ENCODE measurements at places on chromosomes 13 and 19.

DNA sequence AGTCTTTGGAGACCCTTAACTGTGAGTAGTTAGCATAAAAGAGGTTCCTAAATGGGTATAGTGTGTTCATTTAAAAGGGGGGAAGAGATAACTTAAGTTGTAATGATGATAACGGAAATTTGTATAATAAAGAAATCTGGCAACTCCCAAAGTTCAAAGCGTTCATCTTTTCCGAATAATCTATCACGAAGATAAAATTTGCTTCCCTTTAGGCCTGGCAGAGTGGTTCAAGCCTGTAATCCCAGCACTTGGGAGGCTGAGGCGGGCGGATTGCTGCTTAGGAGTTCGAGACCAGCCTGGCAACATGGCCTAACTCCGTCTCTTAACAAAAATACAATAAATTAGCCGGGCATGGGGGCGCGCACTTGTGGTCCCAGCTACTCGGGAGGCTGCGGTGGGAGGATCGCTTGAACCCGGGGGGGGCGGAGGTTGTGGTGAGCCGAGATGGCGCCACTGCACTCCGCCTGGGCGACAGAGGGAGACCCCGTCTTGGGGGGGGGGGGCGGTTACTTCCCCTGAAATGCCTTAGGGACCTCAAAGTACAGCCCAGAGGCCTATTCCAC is 934 bp downstream of the N4BP2L2 start:
- DNase-seq: no peak

DNA sequence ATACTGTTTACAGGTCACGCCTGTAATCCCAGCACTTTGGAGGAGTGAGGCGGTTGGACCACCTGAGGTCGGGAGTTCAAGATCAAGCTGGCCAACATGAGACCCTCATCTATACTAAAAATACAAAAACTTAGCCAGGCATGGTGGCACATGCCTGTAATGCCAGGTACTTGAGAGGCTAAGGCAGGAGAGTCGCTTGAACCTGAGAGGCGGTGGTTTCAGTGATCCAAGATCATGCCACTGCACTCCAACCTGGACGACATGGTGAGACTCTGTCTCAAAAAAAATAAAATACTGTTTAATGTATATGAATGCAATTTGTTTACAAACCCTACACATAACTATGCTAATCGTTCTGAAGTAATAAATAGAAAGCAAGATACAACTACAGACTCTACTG is 102.4 kb downstream of the ZNF486 start:
- DNase-seq: no peak

GRCh38 chr13:99955747-99956472 is 15.7 kb downstream of the ZIC5 start:
- DNase-seq: no peak

DNA sequence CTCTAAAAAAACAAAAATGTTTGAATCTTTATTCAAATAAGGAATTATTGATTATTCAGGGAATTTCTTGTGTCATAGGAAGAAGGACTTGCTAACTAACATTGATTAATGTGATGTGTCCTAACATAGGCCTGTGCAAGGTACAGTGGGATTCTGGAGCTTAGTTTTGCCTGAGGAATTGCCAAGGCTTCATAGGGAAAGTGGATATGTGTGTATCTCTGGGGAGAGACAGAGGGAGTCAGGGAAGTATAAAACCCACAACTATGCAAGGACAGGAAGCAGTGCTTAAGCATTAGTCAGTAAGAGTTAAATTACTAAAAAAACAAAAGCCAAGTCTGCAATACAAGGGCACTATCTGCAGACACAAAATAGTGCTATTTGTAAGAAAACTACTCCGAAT is 59.6 kb downstream of the WDFY2 start:
- DNase-seq: no peak

DNA sequence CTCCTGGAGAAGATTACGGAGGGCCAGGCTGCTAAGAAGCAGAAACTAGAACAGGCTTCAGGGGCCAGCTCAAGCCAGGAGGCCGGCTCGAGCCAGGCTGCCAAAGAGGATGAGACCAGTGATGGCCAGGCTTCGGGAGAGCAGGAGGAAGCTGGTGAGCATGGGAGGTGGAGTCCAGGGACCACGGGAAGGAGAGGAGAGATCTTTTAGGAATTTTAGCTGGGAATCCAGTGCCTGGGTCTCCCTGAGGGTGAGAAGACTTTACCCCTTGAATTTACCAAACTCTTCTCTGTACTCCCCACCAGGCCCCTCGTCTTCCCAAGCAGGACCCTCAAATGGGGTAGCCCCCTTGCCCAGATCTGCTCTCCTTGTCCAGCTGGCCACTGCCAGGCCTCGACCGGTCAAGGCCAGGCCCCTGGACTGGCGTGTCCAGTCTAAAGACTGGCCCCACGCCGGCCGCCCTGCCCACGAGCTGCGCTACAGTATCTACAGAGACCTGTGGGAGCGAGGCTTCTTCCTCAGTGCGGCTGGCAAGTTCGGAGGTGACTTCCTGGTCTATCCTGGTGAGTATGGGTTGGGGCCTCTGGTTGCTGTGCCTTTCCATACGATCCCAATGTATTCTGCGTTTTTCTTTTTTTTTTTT is 824 bp downstream of the TSEN34 start:
- DNase-seq: no peak

GRCh38 chr13:75505327-75505726 is 23.4 kb upstream of the TBC1D4 start:
- DNase-seq: no peak

- no peak for DNase-seq
Measured at GRCh38 chr13:21753117-21753729, 82.3 kb downstream of the FGF9 start.

DNA sequence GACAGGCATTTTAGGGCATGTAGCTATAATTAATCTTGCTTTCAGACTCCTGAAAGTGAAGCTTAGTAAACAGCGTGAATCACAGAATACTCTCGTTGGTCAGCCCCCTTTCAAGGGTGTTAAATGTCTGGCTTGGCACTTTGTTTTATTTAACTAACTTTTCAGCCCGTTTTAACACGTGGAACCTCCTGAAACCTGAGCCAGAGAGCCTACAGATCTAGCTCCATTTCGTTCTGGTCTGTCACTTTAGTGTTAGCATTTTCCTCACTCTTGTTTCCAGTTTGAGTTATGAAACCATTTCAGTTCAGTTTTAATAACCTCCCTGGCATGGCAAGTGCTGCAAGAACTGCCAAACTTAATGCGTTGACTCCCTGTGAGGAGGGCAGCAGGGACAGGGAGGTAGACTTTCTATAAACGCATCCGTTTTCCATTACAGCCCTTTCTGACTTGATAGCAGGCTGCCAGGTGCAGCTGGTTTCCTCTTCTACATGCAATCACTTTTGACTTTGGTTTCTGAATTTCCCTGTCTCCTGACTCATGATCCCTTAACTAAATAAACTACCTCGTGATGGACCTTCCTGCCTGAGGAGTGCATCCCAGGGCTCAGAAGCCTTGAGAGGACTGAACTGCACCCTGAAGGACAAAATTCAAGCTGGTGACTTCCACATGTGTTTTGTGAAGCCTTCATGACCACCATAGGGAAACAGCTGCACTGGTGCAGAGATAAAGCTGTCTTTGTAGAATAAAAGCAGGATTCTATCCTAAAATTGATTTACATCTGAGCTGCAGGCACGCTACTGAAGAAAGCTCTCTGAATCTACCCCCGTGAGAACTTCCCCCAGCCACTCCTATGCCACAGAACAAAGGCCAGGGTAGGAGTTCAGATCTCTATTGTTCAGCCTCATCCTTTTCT is 192.6 kb downstream of the DLEU7 start:
- no peak for DNase-seq

DNA sequence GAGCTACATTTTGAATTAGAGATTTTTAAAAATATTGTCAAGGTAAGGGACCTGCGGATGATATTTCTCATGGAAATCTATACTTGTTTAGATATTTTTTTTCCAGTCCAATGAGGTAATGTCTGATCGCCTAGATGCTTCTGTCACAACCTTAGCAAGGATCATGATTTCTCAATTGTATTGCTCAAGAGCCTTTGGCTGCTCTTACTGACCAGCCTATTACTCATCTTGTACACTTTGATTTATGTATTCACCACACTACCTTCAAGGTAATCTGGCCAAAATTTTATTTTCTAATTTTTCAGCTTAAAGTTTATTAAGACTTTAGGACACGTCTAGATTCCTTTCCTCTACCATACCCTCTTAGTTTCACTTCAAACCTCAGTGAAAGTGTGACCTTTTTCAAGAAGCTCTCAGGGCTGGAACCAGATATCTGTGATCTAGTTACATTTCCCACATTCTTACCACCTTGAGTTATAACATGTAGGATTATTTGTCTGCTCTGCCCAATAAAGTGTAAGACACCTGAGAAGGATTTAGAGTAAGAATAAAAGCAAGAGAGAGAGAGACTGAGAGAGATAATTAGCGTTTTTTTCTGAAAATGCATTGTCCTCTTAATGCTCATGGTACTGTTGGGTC is 197.1 kb downstream of the ITGBL1 start:
- DNase-seq: no peak

- DNase-seq: no peak
Measured at GRCh38 chr19:39492788-39493187, 6.0 kb upstream of the DLL3 start.

GRCh38 chr19:843836-844545 is 3.2 kb downstream of the PRTN3 start:
- no peak for DNase-seq

GRCh38 chr13:35499676-35500075 is 23.2 kb upstream of the MAB21L1 start:
- DNase-seq: no peak

- no peak for DNase-seq
Measured at GRCh38 chr13:46909042-46909441, 12.2 kb upstream of the HTR2A start.

DNA sequence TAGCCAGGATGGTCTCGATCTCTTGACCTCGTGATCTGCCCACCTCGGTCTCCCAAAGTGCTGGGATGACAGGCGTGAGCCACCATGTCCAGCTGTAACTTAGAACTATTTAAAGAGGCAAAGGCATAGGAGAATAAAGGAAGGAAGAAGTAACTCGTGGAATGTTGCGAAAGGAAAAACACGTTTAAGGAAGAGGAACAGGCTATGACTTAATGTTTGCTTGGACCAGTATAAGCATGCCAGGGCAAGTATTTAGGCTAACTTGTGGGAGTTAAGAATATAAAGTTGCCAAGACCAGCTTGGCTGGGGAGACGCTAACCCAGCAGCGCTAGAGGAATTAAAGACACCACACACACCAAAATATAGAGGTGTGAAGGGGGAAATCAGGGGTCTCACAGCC is 33.5 kb downstream of the ZNF844 start:
- DNase-seq: no peak

GRCh38 chr13:40127476-40127875 is 472.0 kb downstream of the COG6 start:
- no peak for DNase-seq

- no peak for DNase-seq
Measured at GRCh38 chr13:112229445-112229844, 146.7 kb upstream of the SPACA7 start.

GRCh38 chr13:43348397-43348796 is 325.0 kb downstream of the DNAJC15 start:
- DNase-seq: no peak

GRCh38 chr19:29886586-29886985 is 55.5 kb upstream of the URI1 start:
- DNase-seq: no peak

GRCh38 chr13:67204764-67205163 is 25.4 kb downstream of the PCDH9 start:
- DNase-seq: no peak

- no peak for DNase-seq
Measured at GRCh38 chr19:3369337-3370213, 3.2 kb downstream of the NFIC start.

DNA sequence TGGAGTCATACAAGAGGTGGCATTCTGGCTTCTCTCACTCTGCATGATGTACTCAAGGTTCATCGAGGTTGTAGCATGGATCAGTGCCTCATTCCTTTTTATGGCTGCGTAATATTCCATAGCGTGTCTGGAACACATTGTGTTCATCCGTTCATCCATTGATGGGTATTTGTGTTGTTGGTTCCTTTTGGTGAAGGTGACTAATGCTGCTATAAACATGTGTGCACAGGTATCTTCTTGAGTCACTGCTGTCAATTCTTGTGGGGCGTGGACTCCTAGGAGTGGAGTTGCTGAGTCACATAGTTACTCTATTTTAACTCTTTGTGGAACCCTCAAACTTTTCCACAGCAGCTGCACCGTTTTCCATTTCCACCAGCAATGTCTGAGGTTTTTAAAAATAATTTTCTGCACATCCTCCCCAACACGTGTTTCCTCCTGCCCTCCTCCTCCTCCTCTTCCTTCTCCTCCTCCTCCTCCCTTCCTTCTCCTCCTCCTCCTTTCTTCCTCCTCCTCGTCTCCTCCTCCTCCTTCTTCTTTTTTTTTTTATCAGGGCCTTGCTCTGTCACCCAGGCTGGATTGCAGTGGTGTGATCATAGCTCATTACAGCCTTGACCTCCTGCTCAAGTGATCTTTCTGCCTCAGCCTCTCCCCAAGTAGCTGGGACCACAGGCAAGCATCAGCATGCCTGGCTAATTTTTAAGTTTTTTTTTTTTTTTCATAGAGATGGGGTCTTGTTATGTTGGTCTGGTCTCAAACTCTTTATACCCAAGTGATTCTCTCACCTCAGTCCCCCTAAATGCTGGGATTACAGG is 2.0 kb upstream of the TMEM221 start:
- no peak for DNase-seq

- DNase-seq: no peak
Measured at GRCh38 chr13:112776354-112776753, 86.5 kb downstream of the ATP11A start.

- DNase-seq: no peak
Measured at GRCh38 chr13:111527614-111528229, 207.3 kb downstream of the TEX29 start.

- no peak for DNase-seq
Measured at GRCh38 chr13:39485314-39485700, 117.7 kb downstream of the LHFPL6 start.

DNA sequence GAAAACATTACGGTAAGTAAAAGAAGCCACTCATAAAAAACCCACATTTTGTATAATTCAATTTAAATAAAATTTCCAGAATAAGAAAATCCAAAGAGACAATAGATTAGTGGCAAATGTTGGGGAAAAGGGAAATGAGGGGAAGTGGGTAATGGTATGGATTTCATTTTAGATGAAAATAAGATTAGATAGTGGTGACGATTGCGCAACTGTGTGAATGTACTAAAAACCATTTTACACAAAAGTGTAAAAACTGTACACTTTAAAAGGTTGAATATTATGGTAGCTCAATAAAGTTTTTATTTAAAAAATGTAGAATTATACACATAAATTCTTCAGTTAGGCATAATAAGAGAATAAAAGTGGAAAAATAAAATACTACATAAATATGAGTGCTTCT is 3.7 kb downstream of the MBD3L1 start:
- no peak for DNase-seq

GRCh38 chr13:27353166-27353583 is 71.2 kb upstream of the GTF3A start:
- no peak for DNase-seq

- DNase-seq: no peak
Measured at GRCh38 chr19:6223461-6224307, 56.1 kb downstream of the MLLT1 start.

DNA sequence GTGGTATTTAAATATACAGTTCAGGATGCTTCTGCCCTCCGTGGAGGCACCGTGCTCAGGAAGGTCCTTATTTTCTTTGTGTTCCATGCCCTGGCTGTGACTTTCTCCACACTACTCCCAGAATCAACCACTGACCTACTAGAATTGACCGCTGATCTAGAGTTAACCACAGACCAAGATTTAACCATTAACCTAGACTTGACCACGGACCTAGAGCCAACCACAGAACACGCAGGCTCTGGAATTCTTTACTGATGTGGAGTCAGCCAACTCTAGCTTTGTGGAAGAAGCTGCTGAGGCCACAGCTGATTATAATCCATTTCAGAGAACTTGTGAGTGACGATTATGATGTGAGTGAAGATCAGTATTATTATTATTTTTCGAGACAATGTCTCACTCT is 18.0 kb downstream of the GTF2F2 start:
- no peak for DNase-seq
